Activated naive CD4-positive, alpha-beta T cell (primary cell): ENCODE measurements at places on chromosomes 5 and 9.

GRCh38 chr5:114458726-114459125 is 96.9 kb downstream of the KCNN2 start:
- no peak for DNase-seq

GRCh38 chr9:109454041-109454440 is 44.1 kb downstream of the PTPN3 start:
- no peak for DNase-seq

DNA sequence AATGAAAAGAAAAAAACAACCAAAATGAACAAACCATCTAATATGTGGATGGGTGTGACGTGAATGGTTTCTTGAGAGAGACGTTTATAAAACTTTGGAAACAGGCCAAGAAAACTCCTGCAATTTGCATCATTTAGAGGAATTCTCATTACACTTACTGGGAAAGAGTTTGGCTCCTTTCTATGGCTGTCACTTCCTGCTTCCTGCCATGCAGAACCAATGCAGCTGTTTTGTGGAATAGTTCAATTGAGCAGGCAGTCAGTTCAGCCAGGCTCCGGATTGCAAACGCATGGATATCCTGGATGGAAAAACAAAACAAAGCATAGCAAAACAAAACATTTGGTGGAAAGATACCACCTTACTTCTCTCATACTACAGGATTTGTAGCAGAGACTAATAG is 36.6 kb downstream of the FAM114A2 start:
- no peak for DNase-seq

DNA sequence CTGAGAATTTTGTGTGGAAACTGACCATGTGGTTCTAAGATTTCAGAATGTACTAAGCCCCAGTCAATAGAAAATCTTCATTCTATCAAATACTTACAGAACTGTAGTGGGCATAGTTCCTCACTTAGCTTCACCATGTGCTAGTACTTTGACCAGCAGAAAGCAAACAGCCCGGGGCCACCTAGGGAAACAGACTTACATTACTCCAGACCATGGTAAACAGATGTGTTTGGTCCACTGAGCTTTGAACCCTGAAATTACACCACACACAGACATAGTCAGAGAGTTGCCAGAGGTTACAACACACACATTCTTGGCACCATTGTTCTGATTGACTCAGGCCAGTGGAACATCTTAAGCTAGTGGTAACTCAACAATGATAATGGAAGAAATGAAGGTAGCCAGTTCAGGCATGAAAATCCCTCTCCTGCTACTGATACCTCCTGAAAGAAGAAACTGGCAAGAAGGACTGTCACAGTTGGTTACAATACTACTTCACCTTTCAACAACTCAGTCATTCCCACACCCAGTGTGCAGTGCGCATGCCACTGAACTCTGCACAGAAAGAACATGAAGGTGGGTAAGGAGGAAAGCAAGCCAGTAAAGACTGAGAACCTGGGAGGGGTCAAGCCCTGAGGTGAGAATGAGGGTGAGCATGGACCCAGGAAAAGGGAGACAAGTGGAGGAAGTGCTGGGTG is 18.7 kb upstream of the LECT2 start:
- DNase-seq, result no peak

- DNase-seq, result no peak
These were observed 168.8 kb upstream of the PPP1R2B start for GRCh38 chr5:156681265-156681664.

GRCh38 chr9:107635101-107635802 is 145.7 kb upstream of the KLF4 start:
- no peak for DNase-seq

DNA sequence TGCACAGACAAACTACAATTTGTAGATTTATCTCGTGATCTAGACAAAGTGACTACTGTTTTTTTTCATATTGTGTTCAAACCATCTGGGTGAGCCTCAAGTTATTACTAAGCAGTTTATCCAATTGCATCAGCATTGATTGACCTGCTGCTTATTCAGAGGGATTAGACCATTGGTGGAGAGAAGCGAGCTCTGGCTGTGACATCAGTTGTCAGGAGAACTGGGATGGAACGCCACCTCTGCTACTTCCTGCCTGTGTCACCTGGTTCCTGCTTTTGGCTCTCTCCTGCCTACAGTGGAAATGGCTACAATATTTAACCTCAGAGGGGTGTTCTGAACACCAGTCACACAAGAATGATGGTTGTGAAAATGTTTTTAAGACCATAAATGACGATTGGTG is 12.1 kb downstream of the NR4A3 start:
- no peak for DNase-seq

DNA sequence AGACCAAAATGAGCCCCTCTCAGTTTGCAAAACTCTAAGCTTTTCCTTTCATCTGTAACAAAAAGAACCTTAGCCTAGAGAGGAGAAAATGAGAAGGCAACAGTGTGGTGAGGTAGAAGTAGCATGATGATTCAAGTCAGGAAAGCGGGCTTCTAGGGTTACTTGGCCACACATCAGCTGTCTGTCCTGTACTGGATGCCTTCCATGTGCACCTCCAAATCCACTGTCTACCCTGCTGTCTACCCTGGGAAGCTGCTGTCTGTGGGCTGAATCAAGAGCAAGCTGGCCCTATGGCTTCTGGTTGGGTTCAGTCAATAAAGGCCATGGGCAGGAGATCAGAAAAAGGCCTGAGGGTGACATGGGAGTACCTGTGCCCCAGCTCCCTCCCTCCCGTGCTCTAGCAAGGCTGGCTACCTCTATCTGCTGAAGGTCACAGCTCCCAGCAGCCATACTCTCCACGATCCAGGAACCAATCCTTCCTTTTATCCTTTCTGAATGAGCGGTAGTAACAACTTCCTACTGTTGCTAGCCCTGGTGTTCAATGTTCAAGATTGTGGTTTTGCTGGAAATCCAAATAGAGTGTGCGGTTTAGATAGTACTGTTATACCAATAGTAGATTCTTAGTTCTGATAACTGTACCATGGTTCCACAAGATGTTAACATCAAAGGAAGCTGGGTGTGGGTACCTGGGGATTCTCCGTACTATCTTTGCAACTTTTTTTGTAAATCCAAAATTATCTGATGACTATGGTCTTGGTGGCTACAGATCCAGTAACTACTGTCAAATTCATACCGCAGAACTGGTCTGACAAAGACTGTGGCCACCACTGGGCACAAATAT is 191.0 kb downstream of the ESM1 start:
- DNase-seq, result no peak

GRCh38 chr5:150068961-150069645 is 17.3 kb downstream of the CSF1R start:
- DNase-seq, result no peak

GRCh38 chr5:43041669-43042175 is 1.6 kb upstream of the ANXA2R start:
- peak; percentile 60 for DNase-seq

GRCh38 chr5:180072556-180072955 is 997 bp upstream of the RNF130 start:
- no peak for DNase-seq

DNA sequence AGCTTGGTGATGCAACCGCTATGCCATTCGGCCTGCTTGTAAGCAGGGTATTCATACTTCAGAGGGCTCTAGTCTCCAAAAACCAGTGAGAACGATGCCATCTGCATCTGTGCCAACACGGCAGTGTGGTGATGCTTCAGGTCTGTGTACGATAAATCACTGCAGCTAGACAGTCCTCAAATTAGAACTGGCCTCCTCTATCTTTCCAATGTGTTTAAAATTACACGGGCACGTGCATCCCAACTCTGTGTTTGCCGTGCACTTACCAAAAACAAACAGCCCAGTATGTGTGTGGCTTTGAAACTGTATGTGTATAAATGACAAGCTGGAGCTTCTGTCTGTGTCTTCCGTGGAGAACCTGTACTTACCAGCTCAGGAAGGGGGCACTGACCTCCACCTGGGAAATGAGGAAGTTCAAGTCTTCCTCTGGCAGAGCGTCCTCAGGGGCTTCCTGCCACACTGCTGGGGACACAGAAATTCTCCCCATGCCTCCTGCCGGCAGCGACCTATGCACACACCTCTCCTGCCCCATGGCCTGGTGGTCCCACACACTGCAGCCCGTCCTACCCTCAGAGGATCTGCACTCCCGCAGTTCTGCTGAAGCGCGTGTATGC is 12.3 kb downstream of the MED10 start:
- DNase-seq, result no peak

DNA sequence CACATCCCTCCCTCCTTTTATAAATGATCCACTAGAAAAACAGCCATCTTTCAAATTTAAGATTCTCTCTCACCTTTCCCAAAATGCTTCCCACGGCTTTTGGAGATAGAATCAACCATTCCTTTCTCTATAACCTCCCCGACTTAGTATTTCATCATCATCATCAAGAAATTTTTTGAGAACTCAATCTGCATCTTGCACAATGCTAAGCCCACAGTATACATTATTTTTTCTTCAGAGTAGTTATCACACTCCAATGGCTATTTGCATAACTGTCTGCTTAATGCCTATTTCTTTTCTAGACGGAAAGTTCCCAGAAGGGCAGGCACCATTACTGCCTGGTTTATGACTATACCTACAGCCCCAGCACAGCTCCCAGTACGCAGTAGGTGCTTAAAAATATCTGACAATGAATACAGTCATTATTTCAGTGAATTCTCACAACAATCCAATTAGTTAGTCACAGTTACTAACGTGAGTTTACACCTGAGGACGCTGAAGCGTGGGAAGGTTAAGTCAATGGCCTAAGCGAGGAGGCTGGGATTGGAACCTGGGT is 212.7 kb downstream of the TTLL11 start:
- DNase-seq, result no peak
